ENCODE measurements at places on chromosomes 7 and 10.

- DNase-seq = no peak
Measured at GRCh38 chr7:108777966-108778365, 208.3 kb downstream of the DNAJB9 start.

GRCh38 chr10:88138319-88138848, 275.0 kb downstream of the PTEN start:
- no peak for DNase-seq

DNA sequence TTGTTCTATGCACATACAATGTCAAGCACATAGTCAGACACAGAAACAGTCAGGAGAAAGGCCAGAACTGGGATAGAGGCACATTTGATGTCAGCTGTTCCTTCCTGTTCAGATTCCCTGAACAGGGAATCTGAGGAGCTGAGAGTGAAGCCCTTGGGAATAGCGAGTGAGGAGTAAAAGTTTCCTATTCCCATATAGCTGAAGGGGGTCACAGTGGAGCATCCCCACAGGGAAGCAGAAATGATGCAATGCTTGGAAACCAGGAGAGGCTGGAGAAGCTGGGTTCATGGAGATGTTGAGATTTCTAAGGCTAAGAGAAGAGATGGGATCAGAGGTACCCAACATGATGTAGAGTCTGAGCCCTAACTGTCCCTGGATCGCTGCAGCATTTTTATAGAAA, 11.3 kb upstream of the PRXL2A start:
- no peak for DNase-seq

- DNase-seq = no peak
Measured at GRCh38 chr10:48690791-48691660, 6.4 kb downstream of the WDFY4 start.

DNA sequence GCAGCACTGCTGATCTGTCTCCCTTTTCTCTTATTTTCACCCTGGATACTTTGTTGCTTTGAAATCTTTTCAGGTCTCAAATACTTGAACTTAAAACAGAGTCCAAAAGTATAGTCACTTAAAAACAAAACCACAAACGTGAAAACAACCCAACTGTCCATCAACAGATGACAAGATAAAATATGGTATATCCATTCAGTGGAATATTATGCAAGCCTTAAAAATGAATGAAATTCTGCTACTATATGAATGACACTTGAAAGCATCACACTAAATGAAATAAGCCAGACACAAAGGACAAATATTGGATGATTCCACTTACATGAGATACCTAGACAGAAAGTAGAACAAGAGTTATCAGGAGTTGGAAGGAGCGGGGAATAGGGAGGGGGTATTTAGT, 44.7 kb upstream of the EFCAB10 start:
- DNase-seq = no peak

- DNase-seq = no peak
Measured at GRCh38 chr7:49611951-49612350, 161.5 kb upstream of the VWC2 start.

DNA sequence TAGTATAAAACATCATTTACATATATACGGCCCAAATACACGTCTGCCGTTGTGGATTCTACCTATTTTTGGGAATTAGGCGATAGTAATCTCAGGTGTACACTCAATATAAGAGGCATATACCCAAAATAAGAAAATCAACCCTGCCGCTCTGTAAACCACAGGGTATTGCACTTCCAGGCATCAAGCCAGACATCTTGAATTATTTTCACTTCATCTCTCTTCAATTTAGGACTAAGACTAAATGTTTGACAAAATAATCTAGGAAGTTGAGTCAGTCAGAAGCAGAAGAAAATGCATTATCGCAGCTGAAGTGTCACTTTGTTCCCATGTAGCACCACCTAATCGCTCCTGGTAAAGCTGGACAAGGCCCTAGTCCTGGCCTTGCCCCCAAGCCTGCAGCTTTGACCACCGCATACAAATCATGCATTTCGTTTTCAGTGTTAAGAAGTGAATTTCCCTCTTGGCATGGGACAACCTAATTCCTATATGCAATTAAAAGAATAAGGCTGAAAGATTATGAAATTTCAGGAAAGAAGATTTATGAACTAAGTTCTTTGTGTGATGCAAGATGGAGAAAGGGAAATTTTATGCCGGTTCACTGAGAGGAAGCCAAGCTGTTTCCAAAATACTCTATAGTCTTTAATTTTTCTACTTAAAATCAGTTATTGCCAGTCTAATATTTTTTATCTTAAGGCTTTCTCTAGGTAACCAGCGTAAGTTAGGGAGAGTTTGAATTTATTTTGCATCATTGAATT, 26.0 kb downstream of the CABCOCO1 start:
- DNase-seq = no peak

- no peak for DNase-seq
Measured at GRCh38 chr10:48316236-48316635, 9.8 kb downstream of the MAPK8 start.

DNA sequence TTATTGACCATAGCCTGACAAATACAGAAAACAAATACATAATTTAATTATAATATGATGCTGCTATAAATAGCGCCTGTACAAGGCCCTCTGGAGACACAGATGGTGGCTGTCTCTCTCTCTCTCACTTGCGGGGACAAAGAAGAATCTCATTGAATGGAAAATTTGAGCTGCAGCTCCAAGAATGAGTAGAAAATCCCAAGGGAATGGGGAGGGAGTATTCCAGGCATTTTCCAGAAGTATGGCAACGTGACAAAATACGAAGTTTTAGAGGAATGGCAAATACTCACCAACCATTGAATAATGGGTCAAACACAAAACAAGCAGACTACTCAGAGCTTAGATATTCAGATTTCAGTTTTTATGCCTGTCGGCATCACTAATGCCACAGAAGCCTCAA, 179.9 kb downstream of the NRP1 start:
- no peak for DNase-seq

GRCh38 chr10:53836638-53837037, 964.4 kb downstream of the PCDH15 start:
- no peak for DNase-seq

DNA sequence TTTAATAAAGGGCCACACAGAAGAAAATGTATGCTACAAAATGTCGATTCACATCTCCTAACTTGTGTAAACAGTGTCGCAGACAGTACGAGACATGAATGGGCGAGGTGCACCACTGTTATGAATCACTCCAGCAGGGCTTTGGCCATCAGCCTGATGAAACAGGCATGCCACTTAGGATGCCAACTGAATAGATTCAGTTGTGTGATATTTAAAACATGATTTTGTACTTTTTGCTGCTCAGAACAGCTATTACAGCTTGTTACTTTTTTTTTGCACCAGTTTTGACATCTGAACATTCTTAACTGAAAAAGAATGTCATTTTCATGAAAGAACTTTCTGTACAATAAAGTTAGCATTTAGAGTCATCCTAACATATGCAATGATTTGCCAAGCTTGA, 138.1 kb downstream of the VTI1A start:
- no peak for DNase-seq

- peak; percentile 4 for DNase-seq
Measured at GRCh38 chr10:73998623-73998928, 660 bp downstream of the VCL start.

DNA sequence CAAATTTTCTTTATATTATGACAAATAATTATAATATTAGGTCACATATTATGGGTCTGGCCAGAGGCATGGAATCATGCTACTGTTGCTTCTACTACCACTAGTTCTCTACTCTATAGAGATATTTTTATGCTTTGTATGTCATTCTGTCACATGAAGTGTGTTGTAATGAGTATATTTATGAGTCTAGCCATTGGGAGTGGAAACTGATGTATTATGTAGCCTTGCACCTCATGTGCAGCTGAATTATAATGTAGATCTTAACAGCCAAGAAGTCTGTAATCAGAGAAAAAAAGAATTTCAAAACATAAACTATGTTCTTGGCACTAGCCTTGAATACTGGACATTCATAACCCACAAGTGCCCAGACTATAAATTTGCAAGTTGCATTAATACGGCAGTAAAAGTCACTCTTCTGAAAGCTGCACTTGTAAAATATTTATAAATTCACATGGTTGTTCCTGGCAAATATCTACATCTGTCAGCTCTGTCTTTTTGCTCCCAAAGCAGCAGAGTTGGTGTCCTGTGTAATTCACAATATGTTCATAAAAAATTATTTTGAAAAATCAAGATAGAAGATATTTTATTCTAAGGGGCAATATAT, 48.6 kb upstream of the SKAP2 start:
- DNase-seq = no peak

DNA sequence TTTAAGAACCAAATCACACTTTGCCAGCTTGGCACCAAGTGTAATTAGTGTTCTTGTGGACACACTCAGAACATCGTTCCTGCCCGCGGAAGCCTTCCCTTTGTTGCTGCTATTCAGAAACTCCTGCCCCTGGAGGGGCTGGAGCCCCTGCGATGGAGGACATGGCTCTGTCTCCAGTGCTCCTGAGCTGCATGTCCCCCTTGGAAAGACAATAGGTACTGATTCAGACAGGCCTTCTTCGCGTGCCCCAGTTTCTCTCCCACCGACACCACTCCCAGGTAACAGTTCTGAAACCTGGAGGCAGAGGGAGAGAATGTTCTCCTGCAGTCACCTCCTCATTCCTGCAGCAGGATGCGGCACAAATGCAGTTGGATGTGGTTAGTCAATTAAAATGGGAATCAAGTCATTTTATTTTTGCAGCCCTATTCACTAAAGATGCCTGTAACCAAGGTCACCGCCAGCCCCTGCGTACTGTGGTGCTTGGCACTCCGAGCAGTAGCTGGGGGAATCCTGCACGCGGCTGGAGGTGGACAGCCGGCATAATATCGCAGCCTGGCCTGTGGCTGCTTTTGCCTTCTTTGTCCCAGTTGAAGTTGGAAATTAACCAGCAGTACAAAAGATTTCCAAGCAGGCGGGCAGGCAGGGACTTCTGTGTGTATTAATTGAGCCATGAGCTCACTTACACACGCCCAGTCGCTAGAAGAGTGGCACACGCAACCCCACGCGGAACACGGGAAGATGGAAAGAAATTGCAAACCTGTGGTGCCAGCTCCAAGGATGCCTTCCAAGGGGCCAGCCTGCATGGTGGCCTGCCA, 205.7 kb downstream of the EBF3 start:
- DNase-seq = no peak

DNA sequence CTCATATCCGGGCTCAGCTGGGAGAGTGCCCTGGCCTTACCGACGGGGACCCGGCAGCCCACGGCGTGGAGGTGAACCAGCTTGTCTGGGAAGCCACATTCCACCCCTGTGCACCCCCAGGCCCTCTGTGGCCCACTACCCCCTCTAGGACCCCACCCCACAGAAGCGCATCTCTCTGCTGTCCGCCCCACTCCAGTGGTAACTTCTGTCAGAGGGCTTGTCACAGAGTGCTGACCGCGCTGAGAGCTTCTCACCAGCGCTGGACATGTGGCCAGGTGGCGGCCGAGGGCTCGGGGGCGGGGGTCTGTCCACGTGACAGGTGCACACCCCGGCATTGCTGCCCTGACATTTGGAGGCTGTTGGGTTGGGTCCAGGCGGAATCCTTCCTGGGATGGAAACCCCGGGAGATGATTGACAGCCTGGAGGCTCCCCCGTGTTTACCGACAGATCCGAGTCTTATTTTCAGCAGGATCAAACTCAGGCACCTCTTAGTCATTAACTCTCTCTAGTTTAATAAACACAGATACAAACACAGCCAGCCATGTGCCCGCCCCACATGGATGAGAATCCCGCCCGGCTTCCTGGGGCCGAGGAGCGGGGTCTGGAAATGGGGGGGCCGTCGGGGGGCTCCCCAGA, 5.1 kb downstream of the ELFN1 start:
- no peak for DNase-seq

GRCh38 chr7:101241443-101242349, 3.2 kb downstream of the FIS1 start:
- DNase-seq = no peak

- DNase-seq = no peak
Measured at GRCh38 chr10:86655173-86655540, 810 bp downstream of the OPN4 start.

- DNase-seq = no peak
Measured at GRCh38 chr7:110646804-110647203, 444.1 kb upstream of the LRRN3 start.

DNA sequence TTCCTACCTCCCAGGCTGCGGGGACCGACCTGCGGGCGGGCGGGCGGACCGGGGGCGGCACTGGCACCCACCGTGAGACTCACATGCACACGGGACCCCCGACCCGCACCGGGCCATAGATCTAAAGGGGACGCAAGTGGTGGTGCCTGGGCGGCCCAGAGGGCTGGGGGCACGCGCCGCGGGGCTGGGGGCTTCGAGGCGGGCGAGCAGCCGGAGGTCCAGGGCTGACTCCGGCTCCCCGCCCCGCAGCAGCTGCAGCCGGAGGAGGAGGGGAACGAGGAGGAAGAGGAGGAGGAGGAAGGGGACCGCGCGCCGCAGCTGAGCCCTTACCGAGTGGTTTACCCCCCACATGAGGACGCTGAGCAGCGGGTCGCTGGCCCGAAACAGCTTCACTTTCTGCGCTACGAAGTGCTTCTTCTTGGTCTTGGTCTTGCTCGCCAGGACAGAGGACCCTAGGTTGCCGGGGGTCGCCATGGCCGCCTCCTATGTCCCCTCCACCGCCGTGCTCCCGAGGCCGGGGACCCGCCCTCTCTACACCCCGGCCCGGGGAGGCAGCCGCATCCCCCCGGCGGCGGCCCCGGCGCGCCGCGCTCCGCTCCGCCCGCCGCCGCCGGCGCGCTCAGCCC, 412 bp downstream of the PIP4K2A start:
- DNase-seq = no peak

DNA sequence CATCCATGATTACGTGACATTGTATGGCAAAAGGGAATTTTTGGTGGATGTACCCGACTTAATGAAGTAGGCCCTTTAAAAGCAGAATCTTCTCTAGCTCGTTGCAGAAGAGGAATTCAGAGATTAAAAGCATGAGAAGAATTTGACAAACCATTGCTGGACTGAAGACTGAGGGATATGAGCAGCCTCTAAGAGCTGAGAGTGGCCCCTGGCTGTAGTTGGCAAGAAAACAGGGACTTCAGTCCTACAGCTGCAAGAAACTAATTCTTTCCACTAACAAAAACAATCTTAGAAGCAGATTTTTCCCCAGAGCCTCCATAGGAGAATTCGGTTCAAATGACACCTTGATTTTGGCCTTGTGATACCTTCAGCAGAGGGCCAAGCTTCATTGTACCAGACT, 34.1 kb downstream of the MACC1 start:
- DNase-seq = no peak

- no peak for DNase-seq
Measured at GRCh38 chr10:35503578-35503977, 101.6 kb upstream of the GJD4 start.

GRCh38 chr7:2757361-2757903, 69.4 kb downstream of the AMZ1 start:
- no peak for DNase-seq

GRCh38 chr7:150420242-150420641, 30.2 kb upstream of the GIMAP8 start:
- no peak for DNase-seq

Measured in activated T-helper 1 cell treated with anti-CD3 and anti-CD28 coated beads, Interleukin-2, amount 50 U/mL, for 16 hours (primary cell).